ENCODE measurements at places on chromosomes 16 and 17.

DNA sequence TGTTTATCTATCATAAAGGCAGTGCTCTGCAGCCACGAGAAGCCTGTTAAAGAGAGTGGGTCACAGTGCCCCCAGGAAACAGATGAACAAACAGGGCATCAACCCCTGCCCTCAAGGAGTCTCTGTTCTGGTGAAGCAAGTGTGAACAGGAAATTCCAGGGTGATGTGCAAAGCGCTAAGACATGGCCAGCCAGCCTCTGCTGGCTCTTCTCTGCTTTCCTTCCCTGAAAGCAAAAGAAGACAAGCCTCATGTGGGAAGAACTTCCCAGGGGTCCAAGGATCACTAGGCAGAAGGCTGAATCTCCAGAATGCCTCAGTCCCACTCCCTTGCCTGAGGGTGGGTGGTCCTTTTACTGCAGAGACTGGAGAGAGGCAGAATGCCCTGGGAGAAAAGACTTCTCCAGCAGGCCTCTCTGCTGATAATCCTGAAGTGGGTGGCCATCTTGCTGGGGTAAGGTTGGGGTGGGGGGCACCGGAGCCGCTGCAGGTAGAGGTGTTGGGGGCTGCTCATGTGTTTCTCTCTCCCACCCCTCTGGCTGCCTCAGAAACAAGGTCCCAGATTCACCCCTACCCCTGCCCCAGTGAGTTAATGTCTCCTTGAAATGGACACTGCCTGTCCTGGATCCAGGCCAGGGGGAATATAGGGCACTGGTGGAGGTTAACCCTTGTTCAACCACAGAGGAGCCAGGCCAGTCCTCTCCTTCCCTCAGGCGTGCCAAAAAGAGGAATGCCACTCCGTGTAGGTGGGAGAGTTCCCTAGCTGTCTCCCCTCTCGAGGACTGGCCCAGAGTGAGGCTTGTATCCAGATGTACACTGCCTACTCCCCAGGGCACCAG is 2.4 kb downstream of the ANKRD13B start:
- DNase-seq: no peak

DNA sequence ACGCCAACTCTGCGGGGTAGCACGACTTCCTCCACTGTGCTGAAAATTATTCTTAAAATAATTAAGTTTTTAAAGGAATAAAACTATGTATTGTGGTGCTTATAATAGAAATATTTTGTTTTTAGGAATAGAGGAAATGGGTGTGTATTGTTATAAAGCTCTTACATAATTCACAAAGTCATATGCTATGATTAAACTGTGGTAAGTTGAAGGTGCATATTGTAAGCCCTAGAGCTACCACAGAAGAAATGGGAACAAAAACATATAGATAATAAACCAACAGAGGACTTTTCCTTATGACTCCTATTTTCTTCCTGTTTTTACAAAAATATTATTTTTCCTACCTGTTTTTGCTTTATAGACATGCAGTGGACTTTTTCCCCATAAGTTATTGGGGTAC is 4.3 kb upstream of the SLFN11 start:
- no peak for DNase-seq

- no peak for DNase-seq
Observed at GRCh38 chr16:73735018-73735417, 561.6 kb upstream of the PSMD7 start.

GRCh38 chr17:57375770-57376225 is 119.5 kb downstream of the MSI2 start:
- DNase-seq: no peak

DNA sequence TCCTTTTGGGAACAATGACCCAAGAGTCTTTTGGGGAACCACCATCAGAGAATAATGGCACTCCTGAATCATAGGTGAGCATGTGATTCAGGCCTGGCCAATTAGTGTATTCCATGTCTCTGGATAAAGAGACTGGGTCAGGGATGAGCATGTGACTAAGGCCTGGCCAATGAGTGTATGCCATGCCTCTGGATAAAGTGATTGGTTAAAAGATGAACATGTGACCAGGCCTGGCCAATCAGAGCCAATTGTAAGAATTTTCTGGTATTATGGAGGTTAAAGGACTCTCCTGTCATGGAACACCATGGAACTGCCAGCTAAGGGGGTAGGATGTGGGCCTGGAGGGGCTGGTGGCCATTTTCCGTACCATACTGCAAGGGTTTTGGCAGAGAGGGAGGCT is 194.3 kb downstream of the C16orf78 start:
- DNase-seq: no peak

DNA sequence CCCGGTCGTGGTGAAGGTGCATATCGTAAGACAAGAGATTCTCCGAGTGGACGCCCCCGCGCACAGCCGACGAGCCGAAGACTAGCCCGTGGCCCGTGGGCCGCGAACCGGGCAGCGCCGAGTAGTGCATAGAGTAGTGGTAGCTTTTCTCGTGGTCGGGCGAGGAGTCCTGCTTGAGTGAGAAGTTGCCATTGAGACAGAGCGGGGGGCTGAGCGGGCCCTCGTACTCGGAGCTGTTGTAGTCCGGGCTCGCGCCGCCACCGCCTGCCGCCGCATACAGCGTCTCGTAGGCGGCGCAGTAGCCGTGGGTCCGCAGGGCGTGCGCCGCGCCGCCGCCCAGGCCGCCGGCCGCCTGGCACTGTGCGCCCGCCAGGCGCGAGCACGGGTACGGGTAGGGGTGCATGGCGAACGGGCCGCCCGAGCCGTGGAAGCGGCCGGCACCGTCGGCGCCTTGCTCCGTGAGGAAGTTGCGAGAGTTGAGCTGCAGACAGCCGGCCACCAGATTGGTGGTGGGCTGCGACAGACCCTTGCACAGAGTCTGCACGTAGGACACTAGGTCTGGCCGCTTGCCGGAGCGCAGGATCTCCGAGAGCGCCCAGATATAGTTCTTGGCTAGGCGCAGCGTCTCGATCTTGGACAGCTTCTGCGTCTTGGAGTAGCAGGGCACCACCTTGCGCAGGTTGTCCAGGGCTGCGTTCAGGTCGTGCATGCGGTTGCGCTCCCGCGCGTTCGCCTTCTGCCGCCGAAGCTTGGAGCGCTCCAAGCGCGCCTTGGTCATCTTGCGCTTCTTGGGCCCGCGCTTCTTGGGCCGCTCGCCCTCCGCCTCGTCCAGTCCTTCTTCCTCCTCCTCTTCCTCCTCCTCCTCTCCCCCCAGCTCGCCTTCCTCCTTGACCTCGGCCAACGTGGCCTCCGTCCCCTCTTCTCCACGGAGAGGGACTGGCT is 2.0 kb downstream of the NEUROD2 start:
- DNase-seq: peak; percentile 69

DNA sequence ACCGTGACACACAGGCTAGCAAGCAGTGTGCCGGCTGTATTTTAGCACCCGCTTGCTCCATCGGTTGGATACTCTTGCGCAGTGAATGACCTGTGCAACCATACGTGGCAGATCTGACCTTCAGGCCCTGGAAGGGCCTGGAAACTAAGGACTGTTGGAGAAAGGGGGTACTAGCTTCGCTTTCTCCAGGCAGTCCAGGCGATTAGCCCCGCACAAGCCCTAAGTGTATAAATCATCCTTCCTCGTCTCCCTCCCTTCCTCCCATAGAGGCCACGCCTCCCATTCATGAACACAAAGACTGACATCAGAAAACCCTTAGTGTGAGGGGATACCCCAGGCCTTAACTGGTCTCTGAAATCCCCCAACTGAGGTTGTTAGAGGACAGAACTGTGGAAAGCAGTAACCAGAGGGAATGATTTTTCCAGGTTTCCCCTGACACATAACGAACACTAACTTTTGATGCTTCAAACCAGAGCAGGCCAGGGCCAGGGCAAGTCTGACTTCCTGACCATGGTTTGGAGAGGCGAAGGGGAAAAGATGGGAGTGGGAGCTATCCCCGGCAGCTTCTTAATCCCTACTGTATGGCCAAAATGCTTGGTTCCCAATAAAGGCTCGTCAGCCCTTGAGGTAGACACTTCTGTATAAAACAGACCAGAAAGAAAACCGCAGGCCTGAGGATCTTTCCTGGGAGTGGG is 1.4 kb upstream of the DYNLL2 start:
- DNase-seq: no peak

DNA sequence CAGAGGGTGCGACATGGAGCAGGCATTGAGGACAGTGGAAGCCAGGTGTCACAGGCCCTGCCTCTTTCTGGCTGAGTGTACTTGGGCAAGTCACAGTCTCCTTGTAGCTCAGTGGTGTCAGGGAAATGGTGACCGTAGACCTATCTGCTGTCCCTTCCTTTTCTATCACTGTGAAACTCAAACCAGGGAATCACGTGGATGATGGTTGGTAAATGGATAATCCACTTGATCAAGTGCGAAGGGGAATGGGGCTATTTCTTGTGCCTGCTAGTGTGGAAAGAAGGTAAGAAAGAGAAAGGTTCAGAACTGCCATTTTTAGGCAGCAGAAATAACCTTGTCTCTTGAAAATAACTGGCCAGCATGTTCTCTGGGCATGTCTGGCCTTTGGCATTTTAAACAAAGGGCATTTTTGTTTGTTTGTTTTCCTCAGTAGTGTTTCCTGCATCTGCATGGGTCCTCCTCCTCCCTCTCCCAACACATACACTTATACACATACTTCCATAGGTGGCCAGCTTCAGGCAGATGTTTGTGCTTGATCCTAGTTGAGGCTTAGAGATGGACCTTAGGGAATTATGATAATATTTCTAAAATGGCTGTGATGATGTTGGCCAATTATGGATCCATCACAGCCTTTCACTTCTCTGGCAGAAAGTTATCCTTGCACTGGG is 7.1 kb downstream of the TBX4 start:
- DNase-seq: no peak

- peak; percentile 23 for DNase-seq
Observed at GRCh38 chr16:20383106-20384029, 21.2 kb downstream of the PDILT start.

GRCh38 chr17:79301469-79301868 is 226.8 kb downstream of the ENGASE start:
- DNase-seq: no peak

- DNase-seq: no peak
Observed at GRCh38 chr17:77581480-77581879, 377.0 kb upstream of the TNRC6C start.

DNA sequence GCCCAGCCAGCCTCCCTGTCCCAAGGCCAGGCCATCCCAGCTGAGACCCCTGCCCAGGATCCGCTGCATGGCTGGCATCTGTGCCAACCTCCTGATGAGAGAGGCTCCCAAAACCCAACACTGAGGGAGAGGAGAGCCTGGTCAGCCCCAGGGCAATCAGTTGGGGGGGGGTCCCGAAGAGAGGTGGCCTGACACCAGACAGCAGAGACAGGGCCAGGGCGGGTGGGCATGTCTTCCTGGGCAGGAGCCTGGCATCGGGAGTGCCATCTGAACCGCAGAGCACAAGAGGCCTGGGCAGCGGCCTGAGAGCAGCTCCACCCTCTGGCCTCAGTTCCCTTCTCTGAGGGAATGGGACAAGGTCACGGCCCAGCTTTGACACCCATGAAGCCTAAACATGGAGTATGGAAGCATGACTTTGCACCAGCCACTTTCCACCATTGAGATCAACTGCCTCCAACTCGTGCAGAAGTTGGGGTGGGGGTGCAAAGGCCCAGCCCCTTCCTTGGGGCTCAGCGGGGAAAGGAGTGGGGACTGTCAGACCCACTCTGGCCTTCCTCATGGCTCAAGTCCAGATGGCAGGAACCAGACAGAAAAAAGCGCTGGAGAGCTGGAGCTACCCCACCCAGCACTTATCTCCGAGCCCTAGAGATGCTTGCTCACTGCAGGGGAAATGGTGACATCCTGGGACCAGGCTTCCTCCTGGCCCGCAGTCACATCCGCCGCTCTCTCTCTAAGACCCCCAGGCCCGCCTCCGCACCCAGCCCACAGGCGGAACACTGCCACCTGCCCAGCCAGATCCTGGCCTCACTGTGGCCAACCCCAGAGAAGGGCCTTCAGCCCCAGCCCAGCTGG is 9.7 kb downstream of the RHBDF2 start:
- no peak for DNase-seq

GRCh38 chr16:76292218-76292617 is 15.0 kb downstream of the CNTNAP4 start:
- DNase-seq: no peak

DNA sequence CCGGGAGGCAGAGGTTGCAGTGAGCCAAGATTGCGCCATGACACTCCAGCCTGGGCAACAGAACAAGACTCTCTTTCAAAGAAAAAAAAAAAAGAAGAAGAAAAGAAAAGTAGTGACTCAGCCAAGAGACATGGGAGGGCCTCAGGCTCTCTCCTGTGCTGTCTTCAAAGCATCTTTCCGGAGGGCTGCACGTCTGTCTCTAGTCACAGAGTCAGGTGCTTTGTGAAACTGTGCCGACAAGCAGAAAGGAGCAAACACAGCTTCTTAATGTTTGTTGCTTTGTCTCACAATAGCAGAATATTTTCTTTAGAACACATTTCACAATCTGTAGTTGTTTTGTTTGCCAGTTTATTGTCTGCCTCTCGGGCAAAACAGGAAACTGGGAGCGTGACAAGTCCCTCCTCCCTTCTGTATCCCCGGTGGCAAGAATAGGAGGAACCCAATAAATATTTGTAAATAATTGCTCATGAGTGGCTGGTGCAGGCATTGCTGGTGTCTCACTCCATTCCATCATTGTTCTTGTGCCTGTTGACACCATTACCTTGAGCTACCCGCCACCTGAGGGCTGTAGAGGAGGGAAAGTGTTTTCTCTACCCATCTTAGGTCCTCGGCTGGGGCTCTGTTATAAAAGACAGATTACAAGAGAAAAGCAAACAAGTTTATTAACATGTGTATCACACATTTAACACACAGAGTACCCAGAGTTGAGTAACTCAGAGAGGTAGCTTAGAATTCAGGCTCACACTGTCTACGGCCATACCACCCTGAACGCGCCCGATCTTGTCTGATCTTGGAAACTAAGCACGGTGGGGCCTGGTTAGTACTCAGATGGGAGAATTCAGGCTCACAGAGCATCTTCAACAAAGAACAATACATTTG is 5.5 kb downstream of the GAST start:
- DNase-seq: no peak

- no peak for DNase-seq
Observed at GRCh38 chr16:87652799-87653198, 50.5 kb downstream of the JPH3 start.

GRCh38 chr17:5598457-5598856 is 14.1 kb upstream of the NLRP1 start:
- no peak for DNase-seq

DNA sequence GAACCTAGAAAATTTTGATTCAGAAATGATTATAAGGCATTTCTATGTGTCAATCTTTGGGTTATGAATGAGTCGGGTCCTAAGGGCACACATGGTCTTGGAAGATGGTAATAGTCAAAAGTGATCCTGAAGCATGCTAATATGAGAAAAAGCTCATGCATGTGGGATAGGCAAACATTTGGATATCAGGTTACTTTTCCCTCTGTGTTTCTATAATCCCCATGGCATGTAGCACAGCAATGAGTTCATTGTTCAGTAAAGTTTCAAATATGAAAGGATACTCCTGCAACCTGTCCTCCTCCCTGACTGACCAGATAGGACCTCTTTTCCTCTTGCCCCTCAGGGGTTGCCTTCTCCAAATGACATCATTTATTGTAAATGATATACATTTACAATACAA is 249.9 kb upstream of the MON1B start:
- peak; percentile 61 for DNase-seq

GRCh38 chr16:23296994-23297393 is 5.1 kb upstream of the SCNN1B start:
- DNase-seq: peak; percentile 13

Data from NCI-H526 (cell line).